ENCODE measurements at places on chromosomes 4 and X.

GRCh38 chrX:77431227-77431626 is 16.0 kb upstream of the FGF16 start:
- no peak for DNase-seq

- no peak for DNase-seq
Measured at GRCh38 chr4:39320381-39321115, 45.6 kb downstream of the RFC1 start.

- DNase-seq, result no peak
Measured at GRCh38 chr4:80532674-80533333, 197.3 kb downstream of the CFAP299 start.

- DNase-seq, result no peak
Measured at GRCh38 chr4:122643257-122643656, 22.4 kb upstream of the IL21 start.

DNA sequence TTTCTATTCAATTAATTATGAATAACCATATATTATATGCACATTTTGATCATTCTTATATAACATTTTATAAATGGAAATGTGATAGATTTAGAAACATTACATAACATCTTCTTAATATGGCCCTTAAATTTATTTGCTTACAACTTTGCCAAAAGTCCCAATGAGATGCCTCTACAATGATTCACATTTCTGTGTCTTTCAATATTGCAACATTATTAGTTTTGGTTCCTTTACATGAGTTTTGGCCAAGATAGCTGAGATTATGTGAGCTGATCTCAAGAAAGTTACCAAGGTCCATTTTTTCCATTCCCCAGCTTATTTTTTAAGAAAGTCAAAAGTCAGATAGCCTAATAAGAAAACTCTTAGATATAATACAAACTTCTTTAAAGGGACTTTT is 361.2 kb downstream of the PCDH7 start:
- DNase-seq, result no peak
